IMR-90 (cell line): ENCODE measurements at places on chromosomes 16 and 17. TPM values are rescaled to one million over a fixed set of nuclear protein-coding genes. Genes with fewer than 3 reads are reported as not detected.
A peak's percentile ranks its signal among the peaks of the same experiment; 100 is the strongest.

The DNASE1L2 gene
- 0.18 and 0.28 TPM in 2 replicates for total RNA-seq

The CCL3 gene
- not detected in 2 replicates for total RNA-seq

The PGS1 gene
- total RNA-seq = 14.4 and 18.5 TPM in 2 replicates

The CFAP52 gene
- not detected in 2 replicates for total RNA-seq

The NUTF2 gene
- 42.7 and 55.0 TPM in 2 replicates for total RNA-seq

The BRICD5 gene
- total RNA-seq = 0.18 and 0.28 TPM in 2 replicates

DNA sequence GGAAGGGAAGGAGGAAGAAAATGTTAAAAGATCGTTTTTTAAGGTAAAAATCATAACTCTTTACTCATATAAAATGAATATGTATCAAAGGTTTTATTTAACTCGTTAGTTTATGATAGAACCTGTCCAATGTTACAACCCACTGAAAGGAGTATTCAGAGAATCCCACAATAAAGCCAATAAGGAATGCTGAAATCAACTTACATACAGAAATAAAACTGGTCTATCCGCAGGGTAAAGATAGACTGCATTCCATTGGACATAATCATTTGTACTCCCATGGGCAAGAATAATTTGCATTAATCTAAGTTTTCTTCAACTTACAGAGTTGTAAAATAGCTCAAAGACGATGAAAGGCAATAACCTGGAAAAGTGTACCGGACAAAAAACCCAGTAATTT, 17.9 kb upstream of the BEAN1 start:
- DNase-seq = peak; percentile 69

DNA sequence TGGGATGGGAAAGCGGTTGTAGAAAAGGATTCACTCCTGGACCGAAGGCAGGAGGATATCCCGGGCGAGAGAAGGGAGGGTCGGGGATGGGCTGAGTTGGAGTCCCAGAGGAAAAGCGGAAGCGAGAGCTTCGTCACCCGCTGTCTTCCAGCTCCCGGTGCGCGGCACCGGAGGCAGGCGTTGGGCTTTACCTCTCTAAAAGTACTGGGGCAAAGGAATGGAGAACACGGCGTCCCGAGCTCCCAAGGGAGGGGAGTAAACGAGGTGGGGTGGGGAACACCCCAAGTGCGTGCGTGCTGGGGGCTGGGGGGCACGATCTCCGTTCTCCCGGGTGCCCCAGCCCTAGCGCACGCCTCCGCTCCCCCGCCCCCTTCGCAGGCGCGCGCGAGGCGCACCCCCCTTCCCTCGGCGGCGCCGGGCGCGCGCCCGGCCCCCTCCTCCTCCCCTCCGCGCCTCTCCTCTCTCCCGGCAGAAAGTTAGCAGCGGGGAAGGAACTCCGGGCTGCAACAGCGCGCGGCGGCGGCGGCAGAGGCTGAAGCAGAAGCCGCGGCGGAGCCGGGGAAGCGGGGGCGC, at the start of gene HS3ST4:
HS3ST4 (plus strand) TSS at position 441 of the 573 bp plus-strand sequence.
- no peak for DNase-seq

DNA sequence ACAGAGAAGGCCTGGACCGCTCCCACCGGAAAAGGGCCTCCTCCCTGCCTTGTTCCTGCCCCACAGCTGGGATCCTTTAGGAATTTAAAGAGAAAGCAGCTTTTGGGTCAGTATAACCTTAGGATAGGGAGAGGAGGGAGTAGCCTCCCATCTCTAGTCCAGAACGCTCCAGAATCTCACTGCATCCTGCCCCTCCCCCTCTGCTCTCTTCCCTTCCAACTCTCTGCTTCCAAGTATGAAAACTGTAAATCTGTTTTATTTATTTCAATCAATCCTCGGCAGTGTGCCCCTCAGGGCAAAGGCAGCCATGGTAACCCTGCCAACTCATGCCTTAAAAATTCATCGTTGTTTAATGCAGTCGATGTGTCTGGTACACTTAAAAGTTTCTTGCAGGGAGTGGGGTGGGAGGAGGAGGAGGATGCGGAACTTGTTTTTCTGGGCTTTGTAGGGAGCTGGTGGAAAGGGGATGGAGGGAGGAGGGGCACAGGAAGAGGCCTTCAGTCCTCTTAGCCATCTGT, 21.2 kb upstream of the MTSS2 start:
- DNase-seq = peak; percentile 91

- no peak for DNase-seq
Measured at GRCh38 chr16:81639348-81639747, 139.7 kb upstream of the PLCG2 start.

- DNase-seq = no peak
Measured at GRCh38 chr16:5668553-5668952, 571.0 kb upstream of the EEF2KMT start.

- no peak for DNase-seq
Measured at GRCh38 chr16:764184-764750, 3.7 kb downstream of the MSLN start.

DNA sequence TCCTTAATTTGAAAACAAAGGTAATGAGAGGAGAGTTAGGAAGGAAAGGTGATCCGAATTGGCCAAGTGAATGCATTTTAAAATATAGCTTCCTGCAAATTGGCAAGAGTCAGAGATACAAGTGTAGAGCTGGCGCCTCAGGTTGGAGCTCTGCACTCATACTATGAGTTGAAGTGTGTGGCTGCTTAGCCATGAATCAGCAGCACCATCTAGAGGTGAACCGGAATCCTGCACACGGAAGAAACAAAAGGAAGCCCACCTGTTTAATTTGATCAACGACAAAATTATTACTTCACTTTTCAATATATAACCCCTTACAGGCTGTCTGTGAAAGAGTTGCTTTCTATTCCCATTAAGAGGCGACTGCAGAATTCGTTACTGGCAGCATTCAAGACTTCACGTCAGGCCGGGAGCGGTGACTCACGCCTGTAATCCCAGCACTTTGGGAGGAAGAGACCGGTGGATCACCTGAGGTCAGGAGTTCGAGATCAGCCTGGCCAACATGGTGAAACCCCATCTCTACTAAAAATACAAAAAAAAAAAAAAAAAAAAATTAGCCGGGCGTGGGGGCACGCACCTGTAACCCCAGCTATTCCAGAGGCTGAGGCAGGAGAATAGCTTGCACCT, 1253.7 kb upstream of the CDH8 start:
- no peak for DNase-seq

DNA sequence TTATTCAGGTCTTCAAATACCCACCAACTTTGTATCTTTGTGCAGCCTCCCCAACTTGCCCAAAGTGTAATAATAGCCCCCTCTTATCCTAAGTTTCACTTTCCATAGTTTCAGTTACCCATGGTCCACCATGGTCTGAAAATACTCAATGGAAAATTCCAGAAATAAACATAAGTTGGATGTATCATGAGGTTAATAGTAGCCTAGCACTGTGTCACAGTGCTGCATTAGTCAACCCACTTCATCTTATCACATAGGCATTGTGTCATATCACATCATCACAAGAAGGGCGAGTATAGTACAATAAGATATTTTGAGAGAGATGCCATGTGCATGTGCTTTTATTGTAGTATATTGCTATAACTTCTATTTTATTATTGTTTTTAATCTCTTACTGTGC, 21.9 kb downstream of the OMG start:
- DNase-seq = peak; percentile 31

GRCh38 chr17:81317530-81317821, 22.4 kb upstream of the SLC38A10 start:
- DNase-seq = no peak

DNA sequence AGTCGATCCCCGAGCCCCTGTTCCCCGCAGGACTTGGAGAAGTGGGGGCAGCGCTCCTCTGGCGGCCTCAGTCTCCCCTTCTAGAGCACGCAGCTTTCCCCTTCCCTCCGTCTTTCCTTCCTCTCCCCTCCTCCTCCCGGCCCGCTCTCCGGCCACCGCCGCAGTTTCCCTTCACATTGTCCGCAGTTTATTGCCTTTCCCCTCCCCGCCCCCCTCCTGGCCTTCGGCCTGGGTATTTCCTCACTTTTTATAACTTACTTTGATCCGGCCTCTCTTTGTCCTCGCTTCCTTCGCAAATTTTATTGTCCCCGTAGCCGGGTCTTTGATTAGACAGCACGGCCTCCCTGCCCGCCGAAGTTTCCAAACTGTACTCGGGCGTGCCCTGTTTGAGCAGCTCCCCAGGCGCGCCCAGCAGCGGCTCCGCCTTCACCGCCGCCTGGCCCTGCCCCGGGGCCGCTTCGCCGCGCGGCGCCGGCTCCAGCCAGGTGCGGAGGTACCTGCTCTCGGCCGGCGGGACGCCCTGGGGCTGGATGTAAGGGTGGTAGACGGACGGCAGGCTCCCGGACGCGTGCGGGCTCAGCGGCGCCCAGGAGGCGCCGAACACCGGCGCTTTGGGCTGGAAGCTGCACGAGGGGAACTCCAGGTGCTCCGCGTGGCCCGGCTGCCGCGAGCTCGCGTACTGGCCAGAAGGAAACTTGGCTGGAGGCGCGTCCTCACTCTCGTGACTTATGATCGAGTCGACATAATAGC, 488 bp downstream of the HOXB9 start:
- DNase-seq = peak; percentile 12

- no peak for DNase-seq
Measured at GRCh38 chr17:1123921-1124715, 55.7 kb downstream of the ABR start.

GRCh38 chr16:1991135-1991551, 1.4 kb downstream of the SYNGR3 start:
- no peak for DNase-seq

DNA sequence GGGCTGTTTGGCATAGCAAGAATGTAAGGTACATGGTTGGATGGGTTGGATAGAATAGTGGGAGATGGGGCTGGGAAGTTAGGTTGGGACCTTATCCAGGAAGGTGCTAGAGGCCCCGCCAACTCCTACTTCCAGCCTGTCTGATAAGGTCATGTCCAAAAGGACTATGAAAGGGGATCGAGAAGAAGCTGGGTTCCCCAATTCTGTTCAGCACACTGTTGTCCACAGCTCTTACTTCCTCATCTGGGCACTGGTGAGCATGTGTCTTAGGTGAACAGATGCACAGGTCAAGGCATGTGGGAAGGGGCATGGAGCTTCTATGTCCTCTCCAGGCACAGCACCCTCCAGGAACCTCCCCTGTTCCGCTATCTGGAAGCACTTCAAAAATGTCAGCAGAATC, 5.6 kb upstream of the ULK2 start:
- no peak for DNase-seq

- no peak for DNase-seq
Measured at GRCh38 chr17:73341350-73342049, 29.7 kb upstream of the CDC42EP4 start.

GRCh38 chr16:86984991-86985647, 332.1 kb downstream of the C16orf95 start:
- DNase-seq = no peak

DNA sequence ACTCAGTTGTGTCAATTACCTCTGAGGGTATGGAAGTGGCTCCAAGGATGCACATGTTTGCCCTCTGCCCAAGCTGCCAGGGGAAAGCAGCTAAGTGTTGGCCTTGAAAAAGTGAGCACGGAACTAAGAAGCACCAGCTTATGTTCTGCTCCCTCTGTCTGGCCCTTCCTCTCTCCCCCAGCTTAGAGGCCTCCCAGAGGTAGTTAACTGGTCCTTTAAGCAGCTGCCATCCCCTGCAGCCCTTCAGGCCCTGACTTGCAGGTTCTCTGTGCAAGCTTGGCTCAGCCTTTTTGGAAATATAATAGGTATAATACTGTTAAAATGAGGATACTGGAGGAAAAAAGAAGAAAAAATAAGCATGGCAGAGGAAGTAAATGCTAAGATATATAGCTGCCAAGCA, 7.0 kb upstream of the UBE2Z start:
- no peak for DNase-seq
